ENCODE measurements at places on chromosomes 12 and 14.

DNA sequence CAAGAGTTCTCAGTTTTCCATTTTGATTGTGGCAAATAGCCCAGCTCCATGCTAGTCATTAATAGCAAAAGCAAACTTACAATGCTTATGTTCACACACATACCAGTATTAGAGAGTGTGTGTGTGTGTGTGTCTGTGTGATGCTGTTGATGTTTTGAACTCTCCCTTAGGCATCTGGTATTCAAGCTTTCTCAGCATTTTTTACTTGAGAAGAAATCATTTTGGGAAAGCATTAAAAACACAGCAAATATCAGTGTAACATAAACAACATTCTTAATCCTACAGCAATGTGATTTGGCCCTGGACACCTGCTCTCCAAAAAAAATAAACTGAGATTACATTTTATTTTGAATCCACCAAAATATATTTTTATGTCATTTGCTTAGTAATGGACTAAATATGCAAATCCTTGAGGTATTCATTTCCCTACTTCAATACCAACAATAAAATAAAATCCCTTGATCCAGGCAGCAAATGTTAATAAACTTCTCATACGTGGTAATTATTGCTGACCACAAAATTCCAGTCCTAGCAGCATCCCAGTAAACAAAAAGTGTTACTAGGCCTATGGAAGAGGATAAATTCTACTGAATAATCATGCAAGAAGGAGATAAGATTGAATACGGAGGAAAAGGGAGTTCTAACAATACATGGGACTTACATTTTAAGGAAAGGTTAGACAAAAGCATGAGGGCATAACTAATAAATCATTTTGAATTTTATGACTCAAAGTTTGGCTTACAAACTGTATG lies 249.5 kb upstream of the CLEC14A start:
- no peak for DNase-seq

- DNase-seq, result no peak
These were observed 21.4 kb downstream of the AGAP2 start for GRCh38 chr12:57717131-57717530.

GRCh38 chr14:69499436-69499835 lies 14.9 kb downstream of the PLEKHD1 start:
- DNase-seq, result no peak

DNA sequence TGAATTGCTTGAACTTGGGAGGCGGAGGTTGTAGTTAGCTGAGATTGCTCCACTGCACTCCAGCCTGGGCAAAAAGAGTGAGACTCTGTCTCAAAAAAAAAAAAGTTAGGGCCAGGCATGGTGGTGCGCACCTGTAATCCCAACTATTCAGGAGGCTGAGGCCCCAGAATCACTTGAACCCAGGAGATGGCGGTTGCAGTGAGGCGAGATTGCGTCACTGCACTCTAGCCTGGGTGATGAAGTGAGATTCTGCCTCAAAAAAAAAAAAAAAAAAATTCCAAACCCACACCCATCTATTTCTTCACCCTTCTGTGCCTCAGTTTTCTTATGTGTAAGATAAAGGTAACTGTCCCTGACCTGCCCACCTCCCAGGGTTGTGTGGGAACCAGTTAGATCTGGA lies 11.0 kb upstream of the MLXIP start:
- DNase-seq, result no peak

DNA sequence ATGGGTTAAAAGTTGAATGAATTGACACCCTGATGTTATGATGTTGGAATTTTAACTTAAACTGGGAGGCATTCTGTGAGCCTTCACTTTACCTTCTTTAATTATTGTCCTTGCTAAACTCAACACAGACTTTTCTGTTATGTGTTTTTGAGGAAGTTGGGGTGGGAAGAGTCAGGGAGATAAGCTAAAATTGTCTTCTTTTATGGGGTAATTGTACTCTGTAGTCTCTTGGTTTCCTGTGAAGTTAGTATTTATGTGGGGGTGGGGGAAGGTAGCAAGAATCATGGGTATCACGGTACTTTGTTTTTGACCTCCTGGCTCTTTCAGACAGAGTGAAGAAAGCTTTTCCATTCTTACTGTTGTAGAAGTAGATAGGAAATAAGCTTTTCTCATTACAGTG lies 32.9 kb downstream of the RAB21 start:
- DNase-seq, result no peak

DNA sequence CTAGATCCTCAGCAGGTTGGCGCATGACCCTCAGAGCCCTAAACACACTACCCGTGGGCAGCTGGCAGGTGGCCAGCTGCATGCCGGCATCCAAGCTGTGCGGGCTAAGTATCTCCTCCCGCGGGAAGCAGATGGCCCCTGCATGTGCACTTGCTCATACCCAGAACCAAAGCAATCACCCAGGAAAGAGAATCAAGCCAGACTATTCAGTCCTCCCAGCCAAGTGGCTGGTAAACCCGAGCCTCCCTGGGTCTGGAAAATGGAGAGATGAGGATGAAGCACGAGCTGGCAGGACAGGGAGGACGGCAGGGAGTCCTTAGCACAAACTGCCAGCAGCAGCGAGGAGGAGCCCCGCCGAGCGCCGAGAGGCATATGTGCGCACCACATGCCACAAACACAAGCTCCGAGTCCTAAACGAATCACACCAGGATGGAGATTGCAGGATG lies 139.7 kb downstream of the RIMBP2 start:
- no peak for DNase-seq

Measured in activated CD4-positive, alpha-beta T cell treated with anti-CD3 and anti-CD28 coated beads, Interleukin-2, amount 50 U/mL, for 24 hours (primary cell).